Suprapubic skin (tissue), 4 donors: ENCODE measurements at places on chromosomes 11 and 22. TPM values are rescaled to one million over a fixed set of nuclear protein-coding genes. Genes with fewer than 3 reads are reported as not detected.

The GP1BB gene
- 23.1 TPM for total RNA-seq

The TP53AIP1 gene
- total RNA-seq = 20.6 TPM

The NXPE1 gene
- total RNA-seq = not detected

The AGBL2 gene
- total RNA-seq = not detected

The TRIM22 gene
- total RNA-seq = 17.1 TPM

The ALDH3B1 gene
- total RNA-seq = 5.6 TPM

The DCHS1 gene
- total RNA-seq = 8.4 TPM

The CXCR5 gene
- total RNA-seq = not detected
